ENCODE measurements at places on chromosomes 7 and 10.

DNA sequence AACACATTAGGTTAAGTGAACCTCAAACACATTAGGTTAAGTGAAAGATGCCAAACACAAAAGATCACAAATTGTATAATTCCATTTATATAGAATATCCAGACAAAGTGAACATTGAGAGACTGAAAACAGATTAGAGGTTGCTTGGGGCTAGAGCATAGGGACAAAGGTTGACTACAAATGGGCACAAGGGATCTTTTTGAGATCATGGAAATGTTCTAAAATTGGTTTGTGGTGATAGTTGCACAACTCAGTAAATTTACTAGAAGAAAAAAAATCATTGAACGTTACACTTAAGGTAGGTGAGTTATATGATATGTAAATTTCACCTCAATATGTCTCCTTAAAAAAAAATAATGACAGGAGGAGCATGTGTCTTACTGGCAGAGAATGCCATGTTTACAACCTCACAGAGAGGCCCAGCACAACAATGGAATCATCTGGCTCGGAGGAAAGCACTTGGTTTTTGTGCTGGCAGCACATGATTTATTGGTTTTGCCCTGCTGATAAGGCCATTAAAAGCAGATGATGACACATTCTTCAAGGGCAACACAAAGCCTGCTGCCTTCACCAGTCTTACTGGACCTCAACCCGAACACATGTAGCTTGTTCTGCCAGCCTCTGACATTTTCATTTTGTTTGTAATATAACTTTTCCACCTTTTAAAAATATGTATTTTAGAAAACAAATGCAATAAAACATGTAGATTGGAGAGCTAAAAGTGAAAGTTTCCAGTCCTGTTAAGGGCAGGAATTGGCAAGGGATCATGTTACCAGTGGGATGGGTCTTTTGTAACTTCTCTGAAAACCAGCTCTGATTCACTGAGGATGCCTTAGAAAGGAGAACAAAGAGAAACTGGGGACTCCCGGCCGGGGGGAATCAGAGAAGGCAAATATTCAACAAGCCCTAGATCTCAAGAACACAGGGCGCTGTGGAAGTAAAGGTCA lies 11.9 kb upstream of the LMOD2 start:
- peak; percentile 67 for DNase-seq

GRCh38 chr7:66832531-66833351 lies 88.3 kb upstream of the TMEM248 start:
- DNase-seq = no peak

- DNase-seq = no peak
These were observed 23.9 kb downstream of the UPF2 start for GRCh38 chr10:12018438-12019282.

DNA sequence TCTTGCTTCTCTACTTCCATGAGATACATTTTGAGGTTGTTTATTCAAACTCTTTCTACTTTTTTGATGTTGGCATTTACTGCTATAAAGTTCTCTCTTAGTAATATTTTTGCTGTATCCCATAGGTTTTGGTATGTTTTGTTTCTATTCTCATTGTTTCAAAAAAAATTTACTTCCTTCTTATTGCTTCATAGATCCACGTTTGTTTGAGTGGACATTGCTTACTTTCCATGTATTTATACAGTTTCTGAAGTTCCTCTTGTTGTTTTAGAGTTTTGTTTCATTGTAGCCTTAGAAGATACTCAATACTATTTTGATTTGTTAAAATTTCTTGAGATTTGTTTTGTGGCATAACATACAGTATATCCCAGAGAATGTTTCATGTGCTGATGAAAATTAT lies 13.7 kb downstream of the TAS2R40 start:
- no peak for DNase-seq

- no peak for DNase-seq
These were observed 8.8 kb downstream of the ITGB1 start for GRCh38 chr10:32949221-32949678.

- DNase-seq = no peak
These were observed 356.3 kb downstream of the CXCL12 start for GRCh38 chr10:44028384-44029137.

DNA sequence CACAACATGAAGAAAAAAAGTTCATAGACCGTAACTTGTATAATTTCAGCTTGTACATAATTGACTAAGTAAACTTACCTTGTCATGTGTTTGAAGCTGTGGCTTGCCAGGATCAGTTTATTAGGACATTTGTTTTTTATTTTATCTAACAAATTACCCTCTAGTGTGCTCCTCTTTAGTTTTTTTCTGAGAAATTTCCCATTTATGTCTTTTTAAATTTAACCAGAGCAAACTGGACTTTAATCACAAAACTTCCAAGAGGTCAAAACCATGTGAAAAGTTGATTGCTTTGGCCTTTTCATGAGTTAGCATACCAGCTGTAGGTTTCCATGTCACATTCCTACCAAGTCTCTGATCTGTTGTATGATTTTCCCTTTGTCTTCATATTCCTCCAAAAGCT lies 42.5 kb downstream of the ZRANB1 start:
- no peak for DNase-seq

- no peak for DNase-seq
These were observed 45.8 kb upstream of the SKAP2 start for GRCh38 chr7:26910221-26910620.

DNA sequence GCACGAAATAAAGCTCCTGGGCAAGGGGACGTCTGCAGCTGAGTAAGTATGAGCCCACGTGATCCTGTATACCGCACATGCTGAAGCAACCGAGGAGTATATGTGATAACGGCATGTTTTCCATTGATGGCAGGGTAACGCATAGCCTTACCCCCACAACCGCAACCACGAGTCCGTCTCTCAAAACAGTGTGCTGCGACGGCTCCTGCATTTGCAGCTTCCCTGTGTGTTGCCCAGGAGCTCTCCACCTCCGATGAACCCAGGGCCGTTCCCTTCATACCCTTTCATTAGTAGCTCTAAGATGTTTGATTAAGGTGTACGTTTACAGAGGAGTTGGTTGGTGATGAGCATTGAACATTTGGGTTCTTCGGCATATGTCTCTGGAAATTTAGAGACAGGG lies 69.3 kb downstream of the MGMT start:
- DNase-seq = no peak

GRCh38 chr7:70744492-70744891 lies 387.5 kb upstream of the GALNT17 start:
- DNase-seq = no peak

DNA sequence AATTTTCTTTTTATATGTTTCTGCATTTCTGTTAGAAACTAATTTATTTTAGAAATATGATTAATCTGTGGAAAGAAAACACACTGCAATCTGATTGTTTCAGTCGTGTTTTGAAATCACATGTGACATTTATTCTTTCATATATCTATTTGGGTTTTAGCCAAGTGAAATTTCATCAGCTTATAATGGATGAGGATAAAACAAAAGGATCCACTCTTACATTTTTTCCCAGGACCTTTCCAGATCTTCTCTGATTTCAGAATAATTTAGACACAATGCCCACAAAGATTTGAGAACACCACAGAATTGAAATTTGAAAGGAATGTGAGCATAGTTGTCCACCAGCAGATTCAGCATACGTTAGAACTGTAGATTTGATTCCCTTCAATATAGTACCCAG lies 29.1 kb downstream of the CBLL1 start:
- DNase-seq = no peak

GRCh38 chr7:149753375-149754233 lies 19.8 kb downstream of the ZNF467 start:
- DNase-seq = no peak

GRCh38 chr7:55044791-55045190 lies 26.0 kb downstream of the EGFR start:
- no peak for DNase-seq

GRCh38 chr10:79445977-79446757 lies 743 bp upstream of the ZCCHC24 start:
- DNase-seq = no peak

DNA sequence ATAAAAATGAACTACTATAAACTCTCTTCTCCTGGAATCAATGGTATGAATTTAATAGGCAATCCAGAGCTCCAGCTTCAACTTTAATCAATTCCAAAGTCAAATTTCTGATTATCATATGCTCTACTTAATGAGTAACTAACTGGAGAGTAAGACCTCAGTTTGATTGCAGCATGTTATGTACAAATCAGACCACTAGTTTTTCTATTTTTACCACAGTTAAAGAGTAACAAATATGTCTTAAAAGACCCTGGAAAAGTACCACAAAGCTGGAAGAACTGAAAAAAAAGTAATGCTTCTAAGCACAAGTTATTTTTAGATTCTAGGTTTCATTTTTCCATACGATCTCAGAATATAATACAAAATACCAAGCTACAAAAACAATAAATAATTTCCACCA lies 56.0 kb upstream of the TNKS2 start:
- DNase-seq = no peak

- DNase-seq = no peak
These were observed 1088.0 kb downstream of the SORCS1 start for GRCh38 chr10:106076496-106076895.

DNA sequence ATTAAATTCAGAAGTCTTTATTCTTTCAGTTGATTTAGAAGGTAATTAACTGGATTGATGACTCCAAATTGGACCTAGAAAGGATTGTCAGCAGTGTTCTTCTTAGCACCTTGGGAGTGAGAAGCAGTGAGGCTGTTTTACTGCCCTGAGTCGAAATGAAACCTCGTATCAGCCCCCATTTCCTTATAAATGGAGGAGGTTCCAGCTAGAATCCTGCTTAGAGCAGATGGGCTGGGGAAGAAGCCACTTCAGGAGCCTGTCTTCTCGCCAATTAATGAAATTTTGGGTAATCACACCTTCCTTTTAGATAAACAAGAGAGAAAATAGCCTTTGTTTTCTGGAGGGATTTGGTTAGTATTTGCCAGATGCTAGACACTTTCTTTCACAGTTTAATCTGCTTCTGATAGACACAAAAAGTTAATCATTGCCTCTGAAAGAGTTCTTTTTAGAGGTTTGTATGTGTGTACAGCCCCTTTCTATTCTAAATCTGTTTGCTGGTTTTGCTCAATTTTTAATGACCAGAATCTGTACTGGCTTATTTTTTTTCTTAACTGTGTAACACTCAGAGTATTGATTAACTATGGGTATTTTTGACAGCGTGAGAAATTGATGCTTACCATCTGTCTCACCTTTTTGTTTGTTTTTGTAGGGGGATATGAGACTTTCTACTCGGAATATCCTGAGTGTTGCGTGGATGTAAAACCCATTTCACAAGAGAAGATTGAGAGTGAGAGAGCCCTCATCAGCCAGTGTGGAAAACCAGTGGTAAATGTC lies 4.6 kb downstream of the DUSP5 start:
- DNase-seq = no peak

DNA sequence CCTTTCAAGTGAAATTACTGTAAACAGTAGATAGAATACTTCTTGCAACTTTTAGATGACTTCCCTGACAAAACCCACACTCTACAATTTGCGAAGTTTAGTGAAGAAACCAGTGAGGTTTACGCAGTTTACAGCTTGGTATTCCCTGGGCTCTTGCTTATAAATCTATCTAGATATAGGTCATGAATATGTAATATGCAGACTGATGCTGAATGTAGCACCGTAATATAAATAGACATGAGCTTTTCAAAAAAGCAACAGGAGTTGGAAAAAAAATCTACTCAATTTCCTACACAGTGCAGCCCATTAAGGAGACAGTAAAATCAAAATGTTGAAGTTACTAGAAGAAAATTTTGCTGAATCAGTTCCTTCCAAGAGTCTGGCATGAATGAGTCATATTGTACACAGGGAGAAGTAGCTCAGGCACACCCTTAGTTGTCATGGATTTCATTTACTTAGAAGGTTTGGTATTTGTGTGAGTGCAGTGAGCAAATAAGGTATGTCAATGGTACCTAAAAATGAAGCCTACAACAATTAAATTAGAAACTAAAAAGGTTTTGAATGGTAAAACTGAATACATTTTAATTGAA lies 67.7 kb upstream of the NEUROD6 start:
- DNase-seq = no peak

DNA sequence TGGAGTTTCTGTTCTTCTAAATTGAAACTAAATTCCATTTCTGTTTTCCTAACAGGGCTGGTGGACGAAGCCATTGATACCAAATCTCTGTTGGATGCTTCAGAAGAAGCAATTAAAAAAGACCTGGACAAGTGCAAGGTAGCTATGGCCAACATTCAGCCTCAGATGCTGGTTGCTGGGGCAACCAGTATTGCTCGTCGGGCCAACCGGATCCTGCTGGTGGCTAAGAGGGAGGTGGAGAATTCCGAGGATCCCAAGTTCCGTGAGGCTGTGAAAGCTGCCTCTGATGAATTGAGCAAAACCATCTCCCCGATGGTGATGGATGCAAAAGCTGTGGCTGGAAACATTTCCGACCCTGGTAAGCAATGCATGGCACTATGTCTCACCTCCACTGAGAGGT lies 45.6 kb downstream of the AP3M1 start:
- no peak for DNase-seq

DNA sequence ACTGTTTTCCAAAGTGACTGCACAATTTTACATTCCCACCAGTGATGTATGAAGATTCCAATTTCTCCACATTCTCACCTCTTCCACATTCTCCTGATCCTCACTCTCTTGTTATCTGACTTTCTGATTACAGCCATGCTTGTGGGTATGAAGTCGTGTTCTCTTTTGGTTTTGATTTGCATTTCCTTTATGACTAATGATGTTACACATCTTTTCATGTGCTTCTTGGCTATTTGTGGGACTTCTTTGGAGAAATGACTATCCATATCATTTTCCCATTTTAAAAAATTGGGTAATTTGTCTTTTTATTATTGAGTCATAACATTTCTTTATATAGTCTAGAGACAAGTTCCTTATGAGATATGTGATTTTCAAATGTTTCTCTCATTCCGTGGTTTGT lies 10.5 kb upstream of the GIMAP8 start:
- no peak for DNase-seq

- no peak for DNase-seq
These were observed 75.6 kb upstream of the KCNIP2 start for GRCh38 chr10:101919026-101919770.

- no peak for DNase-seq
These were observed 1.0 kb downstream of the CNPY1 start for GRCh38 chr7:155545348-155545747.

GRCh38 chr7:53113424-53113823 lies 78.0 kb downstream of the POM121L12 start:
- DNase-seq = no peak

- DNase-seq = no peak
These were observed 127.1 kb downstream of the CREB5 start for GRCh38 chr7:28539289-28539981.

GRCh38 chr7:27251652-27252590 lies 9.3 kb downstream of the EVX1 start:
- DNase-seq = no peak

DNA sequence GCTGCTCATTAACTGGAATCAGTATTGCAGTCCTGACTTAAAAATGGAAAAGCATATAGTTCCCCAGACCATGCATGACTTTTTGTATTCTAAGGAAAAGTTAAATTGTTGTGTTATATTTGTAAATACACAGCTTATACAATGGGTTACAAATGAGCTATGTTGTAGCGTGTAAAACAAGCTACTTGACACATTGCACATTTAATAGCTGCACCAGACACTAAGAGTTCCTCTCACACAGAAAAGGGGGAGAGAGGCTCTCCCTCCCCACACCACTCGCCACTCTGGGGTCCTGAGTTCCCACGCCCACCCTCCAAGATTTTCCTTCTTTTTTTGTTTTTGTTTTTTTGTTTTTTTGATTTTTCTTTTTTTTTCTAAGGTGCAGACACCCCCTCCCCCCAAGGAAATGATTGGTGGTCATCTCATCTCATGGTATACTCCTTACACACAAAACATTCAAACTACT lies 6.3 kb downstream of the KLF6 start:
- DNase-seq = no peak
